ENCODE measurements at places on chromosomes 7 and 10. TPM values are rescaled to one million over a fixed set of nuclear protein-coding genes. Genes with fewer than 3 reads are reported as not detected.

CPXM2 gene
- total RNA-seq = not detected

DHX32 gene
- total RNA-seq = 51.0 TPM

NANOS1 gene
- 7.2 TPM for total RNA-seq

CBX3 gene
- 282 TPM for total RNA-seq

HOXA11 gene
- total RNA-seq = 0.26 TPM

FZD1 gene
- 2.8 TPM for total RNA-seq

STK32C gene
- 13.9 TPM for total RNA-seq

FAM241B gene
- 13.0 TPM for total RNA-seq

PDE6C gene
- total RNA-seq = not detected

CFAP58 gene
- total RNA-seq = 0.31 TPM

OR2A5 gene
- total RNA-seq = not detected

GRCh38 chr10:100763043-100763747 is 17.8 kb downstream of the PAX2 start:
- DNase-seq = no peak
- H3K27ac ChIP-seq = no peak overlapping the region
- H3K27me3 ChIP-seq = peaks cover 84% of the 10 kb centered on the region
- no peaks in the 10 kb centered on the region for H3K4me1 ChIP-seq
- H3K36me3 ChIP-seq = no peaks in the 10 kb centered on the region
- H3K4me3 ChIP-seq = no peak overlapping the region

- no peak for DNase-seq
- no peaks in the 10 kb centered on the region for H3K27me3 ChIP-seq
Measured at GRCh38 chr7:130890176-130891020, 156.4 kb upstream of the KLF14 start.

GRCh38 chr7:34184466-34184865 is 279.1 kb downstream of the BMPER start:
- H3K36me3 ChIP-seq = no peaks in the 10 kb centered on the region
- DNase-seq = no peak
- no peak overlapping the region for H3K4me3 ChIP-seq
- H3K4me1 ChIP-seq = no peaks in the 10 kb centered on the region
- no peak overlapping the region for H3K27ac ChIP-seq

- DNase-seq = no peak
- no peak overlapping the region for H3K27ac ChIP-seq
- H3K4me3 ChIP-seq = no peak overlapping the region
- H3K4me1 ChIP-seq = no peaks in the 10 kb centered on the region
- H3K36me3 ChIP-seq = no peaks in the 10 kb centered on the region
Measured at GRCh38 chr7:381211-382042, 91.5 kb downstream of the FOXL3 start.

DNA sequence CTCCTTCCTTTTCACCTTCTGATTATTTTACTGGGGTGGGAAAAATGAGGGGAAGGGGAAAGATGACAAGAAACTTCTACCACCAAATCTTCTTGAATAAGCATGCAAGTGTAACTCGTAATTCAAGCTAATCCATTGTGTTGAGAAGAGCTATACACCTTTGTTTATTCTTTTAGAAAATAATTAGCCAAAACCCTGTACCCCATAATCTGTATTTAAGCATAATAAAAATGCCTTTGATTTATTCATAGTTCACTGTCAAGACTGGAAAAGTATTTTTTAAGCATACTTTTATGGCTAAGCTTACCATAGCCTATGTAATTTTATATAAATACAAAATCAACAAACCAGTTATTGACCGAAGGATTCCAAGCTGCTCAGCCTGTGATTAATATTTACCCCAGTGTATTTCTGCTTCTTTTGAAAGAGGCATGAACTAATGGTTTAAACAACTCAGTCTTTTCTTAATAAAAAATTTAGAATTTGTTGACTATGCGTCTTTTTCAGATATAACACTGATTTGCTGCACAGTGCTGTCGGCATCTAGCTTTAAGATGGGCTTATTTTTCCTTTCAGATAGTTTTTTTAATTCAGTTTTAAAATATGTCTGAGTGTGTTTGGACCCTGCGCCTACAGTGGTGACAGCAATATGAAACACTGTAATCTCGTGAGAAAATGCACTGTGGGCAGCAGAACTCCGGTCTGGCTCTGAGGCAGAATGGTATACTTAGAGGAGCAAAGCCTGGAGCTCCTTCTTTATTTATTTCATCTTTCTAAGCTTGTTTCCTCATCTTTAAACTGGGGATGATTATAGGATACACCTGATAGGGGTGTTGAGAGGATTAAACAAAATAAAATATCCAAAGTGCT is 238.8 kb upstream of the LRGUK start:
- no peak overlapping the region for H3K4me3 ChIP-seq
- DNase-seq = no peak
- no peak overlapping the region for H3K27ac ChIP-seq

DNA sequence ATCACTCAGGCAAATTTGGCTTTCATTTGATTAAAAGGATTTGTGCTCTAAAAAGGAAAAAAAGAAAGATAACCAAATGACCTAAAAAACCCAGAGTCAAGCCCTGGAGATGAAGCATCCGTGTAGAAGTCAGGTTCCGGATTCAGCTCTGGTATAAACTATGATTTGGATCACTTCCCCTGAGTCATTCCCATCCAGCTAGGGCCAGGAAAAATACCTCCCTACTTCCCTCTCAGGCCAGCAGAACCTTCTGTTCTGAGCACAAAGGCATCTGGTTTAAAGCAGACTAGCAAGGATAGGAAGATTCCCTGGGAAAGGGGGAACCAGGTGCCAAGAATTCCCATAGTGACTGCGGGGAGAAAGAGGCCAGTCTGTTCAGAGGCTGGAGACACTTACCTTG is 25.7 kb upstream of the NDST2 start:
- DNase-seq = no peak
- peaks cover 51% of the 10 kb centered on the region for H3K36me3 ChIP-seq
- no peaks in the 10 kb centered on the region for H3K27me3 ChIP-seq
- no peak overlapping the region for H3K27ac ChIP-seq

- H3K4me3 ChIP-seq = no peak overlapping the region
- no peaks in the 10 kb centered on the region for H3K4me1 ChIP-seq
Measured at GRCh38 chr7:94525923-94526322, 16.3 kb downstream of the CASD1 start.

DNA sequence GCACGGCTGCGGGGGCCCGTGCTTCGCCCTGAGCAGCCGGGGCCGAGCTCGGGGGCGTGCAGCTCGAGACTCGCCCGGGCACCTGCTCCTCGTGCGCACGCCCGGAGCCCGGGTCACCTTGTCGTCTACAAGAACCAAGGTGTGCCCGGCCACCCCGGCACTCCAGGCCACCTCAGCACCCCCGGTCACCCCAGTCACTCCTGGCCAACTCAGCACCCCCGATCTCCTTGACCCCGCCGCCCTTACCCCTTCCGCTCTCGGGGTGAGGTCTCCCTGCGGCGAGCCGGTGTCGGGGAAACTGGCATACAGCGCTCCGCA is 268 bp upstream of the IGFBP3 start:
- H3K36me3 ChIP-seq = peaks cover 7% of the 10 kb centered on the region
- no peaks in the 10 kb centered on the region for H3K27me3 ChIP-seq
- no peak overlapping the region for H3K27ac ChIP-seq
- peaks cover 48% of the 10 kb centered on the region for H3K4me1 ChIP-seq
- DNase-seq = no peak
- H3K4me3 ChIP-seq = peak overlapping the region; percentile 84

DNA sequence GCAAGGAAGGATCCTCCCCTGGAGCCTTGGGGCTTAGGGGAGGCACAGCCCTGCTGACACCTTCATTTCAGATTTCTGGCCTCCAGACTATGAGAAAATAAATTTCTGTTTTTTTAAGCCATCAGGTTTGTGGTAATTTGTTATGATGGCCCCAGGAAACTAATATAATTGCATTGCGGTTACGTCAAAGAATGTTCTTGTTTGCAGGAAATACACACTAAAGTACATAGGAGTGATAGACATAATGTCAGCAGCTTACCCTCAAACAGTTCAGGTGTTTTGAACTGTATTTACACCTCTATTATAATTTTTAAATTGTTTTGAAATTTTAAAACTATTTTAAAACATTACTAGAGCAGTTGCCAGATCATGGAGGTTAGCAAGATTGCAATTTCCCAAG is 12.6 kb upstream of the FHIP2A start:
- H3K4me3 ChIP-seq = no peak overlapping the region
- H3K27me3 ChIP-seq = no peaks in the 10 kb centered on the region
- H3K4me1 ChIP-seq = no peaks in the 10 kb centered on the region
- no peak overlapping the region for H3K27ac ChIP-seq

GRCh38 chr7:115349635-115350034 is 427.7 kb downstream of the MDFIC start:
- H3K4me3 ChIP-seq = no peak overlapping the region
- no peaks in the 10 kb centered on the region for H3K36me3 ChIP-seq
- DNase-seq = no peak
- H3K27ac ChIP-seq = no peak overlapping the region

GRCh38 chr7:133750287-133750686 is 376.9 kb upstream of the LRGUK start:
- H3K27ac ChIP-seq = no peak overlapping the region
- peaks cover 7% of the 10 kb centered on the region for H3K4me1 ChIP-seq
- no peaks in the 10 kb centered on the region for H3K36me3 ChIP-seq
- H3K4me3 ChIP-seq = no peak overlapping the region
- DNase-seq = no peak

GRCh38 chr7:119572541-119572940 is 700.4 kb upstream of the KCND2 start:
- H3K4me3 ChIP-seq = no peak overlapping the region
- H3K4me1 ChIP-seq = no peaks in the 10 kb centered on the region
- H3K27ac ChIP-seq = no peak overlapping the region
- no peak for DNase-seq

- no peak for DNase-seq
- H3K4me1 ChIP-seq = no peaks in the 10 kb centered on the region
- H3K27ac ChIP-seq = no peak overlapping the region
- no peaks in the 10 kb centered on the region for H3K27me3 ChIP-seq
- no peaks in the 10 kb centered on the region for H3K36me3 ChIP-seq
Measured at GRCh38 chr7:155935005-155935557, 122.8 kb upstream of the SHH start.

GRCh38 chr10:14407567-14407966 is 76.8 kb upstream of the FRMD4A start:
- H3K36me3 ChIP-seq = no peaks in the 10 kb centered on the region
- no peaks in the 10 kb centered on the region for H3K4me1 ChIP-seq
- no peak overlapping the region for H3K4me3 ChIP-seq
- H3K27me3 ChIP-seq = peaks cover 50% of the 10 kb centered on the region
- DNase-seq = no peak
- no peak overlapping the region for H3K27ac ChIP-seq

DNA sequence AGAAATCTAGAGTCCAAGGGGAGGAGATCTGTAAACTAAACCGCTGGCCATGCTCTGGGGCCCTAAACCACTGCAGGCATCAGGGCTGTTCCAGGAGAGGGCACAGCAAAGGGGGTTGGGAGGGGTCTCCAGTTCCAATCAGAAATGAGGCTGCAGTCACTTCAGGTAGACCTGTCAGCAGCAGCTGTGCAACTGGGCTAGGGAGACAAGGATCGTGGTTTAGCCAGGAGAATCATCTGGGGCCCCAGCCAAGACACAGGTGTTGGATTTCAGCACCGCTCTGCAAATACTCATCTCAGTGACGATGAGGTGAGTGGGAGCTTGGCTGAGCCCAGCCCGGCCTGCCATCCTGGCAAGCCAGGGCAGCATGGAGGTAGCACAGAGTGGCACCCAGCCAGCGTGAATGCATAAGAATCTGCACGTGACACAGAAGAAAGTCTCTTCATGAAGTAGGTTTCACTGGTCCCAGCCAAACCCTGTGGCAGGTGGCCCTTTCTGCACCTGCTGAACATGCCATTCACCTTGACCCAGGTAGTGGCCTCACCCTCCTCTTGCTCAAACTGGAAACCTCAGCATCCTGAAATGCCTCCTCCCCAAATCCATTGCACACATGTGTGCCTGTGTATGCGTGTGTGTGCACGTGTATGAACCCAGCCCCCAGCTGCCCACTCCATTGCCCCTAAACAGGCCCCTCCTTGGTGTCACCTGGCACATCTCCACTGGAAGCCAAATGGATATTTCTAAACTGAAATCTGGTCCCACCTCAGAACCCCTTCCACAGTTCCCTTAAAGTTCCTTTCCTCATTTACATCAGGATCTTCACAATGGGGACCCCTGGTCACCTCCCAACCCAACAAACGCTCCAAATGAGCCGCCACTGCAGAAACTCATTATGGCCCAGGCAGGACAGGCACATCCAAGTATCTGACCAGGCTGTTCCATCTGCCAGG is 9.6 kb downstream of the GPRIN2 start:
- no peak overlapping the region for H3K27ac ChIP-seq
- no peaks in the 10 kb centered on the region for H3K36me3 ChIP-seq
- no peaks in the 10 kb centered on the region for H3K27me3 ChIP-seq
- no peak overlapping the region for H3K4me3 ChIP-seq
- peaks cover 24% of the 10 kb centered on the region for H3K4me1 ChIP-seq

GRCh38 chr10:108244443-108245228 is 1080.1 kb upstream of the SORCS1 start:
- no peak for DNase-seq
- H3K4me3 ChIP-seq = no peak overlapping the region
- H3K4me1 ChIP-seq = no peaks in the 10 kb centered on the region
- H3K36me3 ChIP-seq = no peaks in the 10 kb centered on the region
- no peak overlapping the region for H3K27ac ChIP-seq

DNA sequence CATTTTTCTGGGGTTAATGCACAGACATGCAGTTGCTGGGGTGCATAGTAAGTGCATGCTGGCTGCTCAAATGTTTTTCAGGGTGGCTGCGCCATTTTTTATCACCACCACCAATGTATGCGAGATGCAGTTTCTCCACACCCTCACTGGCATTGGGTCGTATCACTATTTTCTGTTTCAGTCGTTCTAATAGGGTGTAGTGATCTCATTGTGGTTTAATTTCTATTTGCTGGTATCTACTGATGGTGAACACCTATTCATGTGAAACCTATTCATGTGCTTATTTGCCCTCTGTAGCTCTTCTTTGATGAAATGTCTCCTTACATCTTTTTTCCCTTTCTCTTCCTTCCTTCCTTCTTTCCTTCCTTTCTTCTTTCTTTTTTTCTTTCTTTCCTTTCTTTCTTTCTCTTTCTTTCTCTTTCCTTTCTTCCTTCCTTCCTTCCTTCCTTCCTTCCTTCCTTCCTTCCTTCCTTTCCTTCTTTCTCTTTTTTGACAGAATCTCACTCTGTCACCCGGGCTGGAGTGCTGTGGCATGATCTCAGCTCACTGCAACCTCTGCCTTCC is 84.3 kb downstream of the ELFN1 start:
- H3K4me3 ChIP-seq = no peak overlapping the region
- no peaks in the 10 kb centered on the region for H3K4me1 ChIP-seq
- DNase-seq = no peak
- H3K36me3 ChIP-seq = no peaks in the 10 kb centered on the region
- peaks cover 89% of the 10 kb centered on the region for H3K27me3 ChIP-seq
- no peak overlapping the region for H3K27ac ChIP-seq

Measured in PC-9 (cell line).